Stimulated activated CD8-positive, alpha-beta memory T cell treated with anti-CD3 and anti-CD28 coated beads, Interleukin-4, amount 100 ng/mL, for 4 hours (primary cell): ENCODE measurements at places on chromosomes 16 and 17.

- DNase-seq = no peak
Observed at GRCh38 chr16:30786936-30787612, at the start of gene ZNF629. Gene ZNF629, minus strand, starts transcription at chr16:30787205. Its CDS starts 2,723 bp downstream, at chr16:30784482.

DNA sequence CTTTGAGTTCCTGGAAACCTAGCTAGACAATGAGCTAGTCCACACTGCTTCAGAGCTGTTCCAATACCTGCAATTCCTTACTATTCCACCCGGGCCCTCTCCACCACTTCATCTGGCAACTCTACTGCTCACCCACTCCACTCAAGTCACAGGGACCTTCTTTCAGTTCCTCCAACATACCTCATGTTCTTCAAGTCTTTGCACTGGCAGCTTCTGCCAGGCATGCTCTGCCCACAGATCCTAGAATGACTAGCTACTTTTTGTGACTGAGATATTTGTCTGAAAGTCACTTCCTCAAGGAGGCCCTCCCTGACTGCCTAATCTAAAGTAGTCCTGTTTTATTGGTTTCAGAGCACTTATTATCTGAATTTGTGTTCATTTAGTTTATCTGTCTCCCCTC is 86.4 kb downstream of the TEX14 start:
- no peak for DNase-seq

DNA sequence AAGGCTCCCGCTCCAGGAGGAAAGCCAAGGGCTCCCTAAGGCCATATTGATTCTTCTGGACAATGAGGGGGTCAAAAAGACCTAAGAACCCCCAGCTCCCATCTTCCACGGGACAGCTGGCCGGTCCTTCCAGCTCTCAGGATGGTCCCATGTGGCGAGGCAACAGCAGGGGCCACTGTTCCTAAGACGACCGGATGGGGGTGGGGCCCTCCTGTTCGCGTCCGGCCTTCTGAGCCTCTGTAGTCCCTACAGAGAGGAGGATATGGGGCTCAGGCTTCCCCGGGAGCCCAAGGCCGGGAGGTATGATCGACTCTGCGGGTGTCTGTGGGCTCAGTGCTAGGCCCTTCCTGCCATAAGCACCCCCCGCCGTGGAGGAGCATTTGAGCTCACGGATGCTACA is 6.0 kb upstream of the DCXR start:
- DNase-seq = no peak

- no peak for DNase-seq
Observed at GRCh38 chr17:31415004-31415454, 23.6 kb downstream of the RAB11FIP4 start.
